ENCODE measurements at places on chromosomes 7 and 10.

- H3K4me1 ChIP-seq, result no peaks in the 10 kb centered on the region
- no peaks in the 10 kb centered on the region for H3K36me3 ChIP-seq
- DNase-seq, result no peak
- no peak overlapping the region for H3K27ac ChIP-seq
- H3K4me3 ChIP-seq, result no peak overlapping the region
Observed at GRCh38 chr10:114208351-114208750, 29.2 kb downstream of the TDRD1 start.

- H3K27ac ChIP-seq, result peak overlapping the region; percentile 78
- H3K4me3 ChIP-seq, result peak overlapping the region; percentile 86
- DNase-seq, result no peak
- H3K4me1 ChIP-seq, result peaks cover 53% of the 10 kb centered on the region
Observed at GRCh38 chr10:101063050-101063525, 1.3 kb downstream of the KAZALD1 start.

DNA sequence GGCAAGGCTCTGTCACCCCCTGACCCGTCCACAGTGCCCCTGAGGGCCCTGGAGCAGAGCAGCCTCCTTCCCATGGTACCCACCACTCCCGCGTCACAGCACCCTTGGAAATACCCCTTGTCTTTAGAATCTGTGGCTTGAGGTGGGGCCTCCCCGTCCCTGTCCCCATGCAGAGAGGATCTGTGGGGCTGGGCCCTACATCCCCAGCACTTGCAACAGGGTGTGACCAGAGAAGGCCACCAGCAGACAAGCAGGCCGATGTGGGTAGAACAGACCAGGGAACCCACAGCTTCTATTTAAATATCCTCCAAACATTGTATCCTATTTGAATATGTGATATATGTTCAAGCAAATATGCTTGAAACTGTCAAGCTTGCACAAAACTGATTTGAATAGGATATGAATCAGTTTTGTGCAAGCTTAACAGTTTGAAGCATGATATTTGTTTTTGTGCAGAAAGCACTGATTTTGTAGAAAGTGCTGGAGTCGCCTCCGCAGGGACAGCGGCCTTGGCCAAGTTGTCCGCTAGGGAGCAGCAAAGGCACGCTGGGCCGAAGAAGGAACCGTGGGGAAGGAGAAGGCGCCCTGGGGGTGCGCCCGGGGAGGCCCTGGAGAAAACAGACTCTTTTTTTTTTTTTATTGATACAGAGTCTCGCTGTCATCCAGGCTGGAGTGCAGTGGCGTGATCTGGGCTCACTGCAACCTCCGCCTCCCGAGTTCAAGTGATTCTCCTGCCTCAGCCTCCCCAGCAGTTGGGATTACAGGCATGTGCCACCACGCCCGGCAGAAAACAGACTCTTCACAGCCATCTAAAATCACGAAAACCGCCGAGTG lies 2.2 kb downstream of the CFAP46 start:
- no peaks in the 10 kb centered on the region for H3K36me3 ChIP-seq
- H3K27ac ChIP-seq, result no peak overlapping the region
- no peak for DNase-seq

- DNase-seq, result no peak
- no peaks in the 10 kb centered on the region for H3K36me3 ChIP-seq
- H3K4me3 ChIP-seq, result no peak overlapping the region
- no peak overlapping the region for H3K27ac ChIP-seq
Observed at GRCh38 chr10:129934196-129934925, 29.7 kb downstream of the EBF3 start.

GRCh38 chr7:20401861-20402746 lies 71.4 kb downstream of the ITGB8 start:
- no peaks in the 10 kb centered on the region for H3K36me3 ChIP-seq
- H3K4me1 ChIP-seq, result peaks cover 2% of the 10 kb centered on the region
- no peak overlapping the region for H3K27ac ChIP-seq
- no peak for DNase-seq

DNA sequence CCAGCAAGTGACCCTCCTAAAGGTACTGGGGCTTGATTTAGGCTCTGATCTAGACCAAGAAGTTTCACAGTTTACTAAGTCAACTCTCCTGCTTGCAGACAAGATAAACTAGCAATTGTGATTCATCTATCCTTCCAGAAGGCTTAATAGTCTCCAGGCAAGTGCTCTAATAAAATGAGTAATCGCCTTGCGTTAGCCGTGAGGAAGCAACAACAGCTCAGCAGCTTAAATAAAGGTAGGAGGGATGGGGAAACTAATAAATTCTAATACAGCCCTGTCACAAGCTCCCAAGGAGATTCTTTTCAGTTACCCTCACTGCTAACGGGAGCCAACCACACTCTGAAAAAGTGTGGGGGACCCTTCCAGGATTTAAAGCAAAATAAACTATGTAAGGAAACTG lies 48.4 kb downstream of the FRMD4A start:
- no peak for DNase-seq
- H3K4me1 ChIP-seq, result peaks cover 19% of the 10 kb centered on the region
- no peak overlapping the region for H3K4me3 ChIP-seq
- no peaks in the 10 kb centered on the region for H3K27me3 ChIP-seq
